ENCODE measurements at places on chromosomes 5 and 9.
A peak's percentile ranks its signal among the peaks of the same experiment; 100 is the strongest.

GRCh38 chr5:116035123-116035522 is 2.9 kb downstream of the ARL14EPL start:
- no peak for DNase-seq

DNA sequence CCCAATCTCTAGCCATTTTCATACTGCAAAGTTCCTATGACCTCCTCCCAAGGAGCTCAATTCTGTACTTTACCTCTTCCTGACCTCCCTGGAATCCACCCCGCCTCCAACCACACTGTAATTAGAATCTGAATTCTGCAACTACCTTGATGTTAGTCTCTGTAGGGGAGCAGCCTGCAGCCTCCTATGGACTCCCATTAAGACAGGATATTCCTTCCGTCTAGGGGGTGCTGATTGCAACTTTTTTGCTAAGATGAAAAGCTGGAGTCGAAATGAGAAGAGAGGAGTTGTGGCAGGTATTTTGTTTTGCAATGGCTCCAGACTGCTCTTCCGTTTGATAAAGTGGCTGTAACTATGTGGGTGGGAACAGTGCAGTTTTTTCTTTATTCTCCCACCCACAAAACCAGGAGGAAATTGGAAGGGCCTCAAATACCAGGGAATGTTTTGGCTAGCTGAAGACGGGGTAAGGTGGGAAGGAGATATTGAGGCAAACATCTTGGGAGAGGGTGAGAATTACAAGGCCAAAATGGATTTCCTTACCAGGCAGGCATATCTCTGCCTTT is 23.8 kb downstream of the ANXA2R start:
- no peak for DNase-seq

GRCh38 chr5:147639321-147639720 is 129.5 kb upstream of the DPYSL3 start:
- no peak for DNase-seq

DNA sequence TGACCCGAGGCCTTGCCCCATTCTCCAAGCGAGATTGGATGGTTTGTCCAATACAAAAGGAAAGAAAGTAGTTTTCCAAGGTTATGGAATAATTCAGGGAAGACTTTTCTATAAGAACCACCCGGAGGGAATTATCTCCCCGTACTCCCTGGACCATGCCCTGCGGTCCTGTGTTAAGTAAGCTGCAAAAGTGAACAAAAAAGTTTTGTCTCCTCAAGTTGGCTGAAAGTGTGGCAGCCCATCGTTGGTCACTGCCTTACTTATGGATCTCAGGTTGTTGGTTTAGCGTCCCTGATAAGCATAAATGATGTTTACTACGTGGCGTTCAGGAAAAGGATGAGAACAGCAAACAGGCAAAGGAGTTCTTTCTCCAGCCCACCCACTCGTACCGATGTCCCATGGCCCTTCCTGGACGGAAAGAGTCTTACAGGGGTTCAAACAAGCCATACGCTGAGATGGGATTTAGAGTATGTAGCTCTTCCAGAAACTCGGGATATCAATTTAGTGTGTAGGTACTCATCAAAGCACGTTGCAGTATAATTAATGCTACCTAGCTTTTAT is 413 bp upstream of the AUH start:
- no peak for DNase-seq

- peak; percentile 91 for DNase-seq
These were observed 30.6 kb upstream of the IQGAP2 start for GRCh38 chr5:76372323-76373054.

DNA sequence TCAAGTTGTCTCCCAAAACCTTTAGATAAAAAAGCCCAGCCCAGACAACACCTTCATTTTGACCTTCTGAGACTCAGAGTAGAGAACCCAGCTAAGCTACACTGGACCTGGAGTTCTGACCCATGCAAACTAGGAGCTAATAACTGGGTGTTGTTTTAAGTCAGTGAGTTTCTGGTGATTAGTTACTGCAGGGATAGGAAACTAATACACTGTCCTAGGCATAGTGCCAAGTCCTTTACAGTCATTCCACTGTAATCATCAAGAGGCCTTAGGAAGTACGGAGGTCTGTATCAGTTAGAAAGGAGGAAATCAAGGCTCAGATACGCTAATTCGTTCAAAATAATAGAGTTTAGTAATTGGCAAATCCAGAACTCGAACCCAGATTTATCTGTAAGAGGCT is 197.9 kb downstream of the KCTD16 start:
- DNase-seq = peak; percentile 33

DNA sequence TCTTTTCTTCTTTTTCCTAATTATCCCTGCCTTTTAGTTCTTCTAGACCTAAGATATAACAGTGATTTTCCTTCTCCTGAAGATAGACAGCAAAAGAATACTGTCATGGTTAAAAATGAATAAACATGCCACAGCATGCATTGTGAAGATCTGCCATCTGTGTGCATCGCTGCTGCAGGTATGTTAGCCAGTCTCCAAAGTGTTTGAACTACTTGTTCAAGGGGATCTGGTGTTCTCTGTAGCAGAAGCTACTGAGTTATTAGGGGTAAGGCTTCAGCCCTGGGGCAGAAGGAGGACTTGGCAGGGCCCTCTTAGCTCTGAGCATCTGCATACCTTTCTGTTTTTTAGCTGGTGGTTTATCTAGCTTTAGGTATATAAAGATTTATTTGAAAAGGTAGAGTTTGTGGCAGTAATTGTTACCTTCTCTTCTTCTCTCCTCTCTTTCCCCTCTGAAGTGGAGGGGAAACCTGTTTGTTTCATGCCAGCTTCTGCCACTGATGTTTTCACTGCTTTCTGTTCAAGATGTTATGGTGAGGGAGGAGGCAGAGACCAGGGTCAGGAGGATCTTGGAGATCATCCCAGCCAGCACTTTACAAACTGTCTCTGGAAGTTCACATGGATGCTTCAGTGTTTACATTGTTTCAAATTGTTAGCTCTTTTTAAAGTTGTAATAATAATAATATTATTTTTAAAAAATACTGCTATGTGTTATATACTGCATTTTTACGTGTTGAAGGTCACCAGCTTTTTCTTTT is 25.2 kb downstream of the GALNT10 start:
- DNase-seq = no peak

DNA sequence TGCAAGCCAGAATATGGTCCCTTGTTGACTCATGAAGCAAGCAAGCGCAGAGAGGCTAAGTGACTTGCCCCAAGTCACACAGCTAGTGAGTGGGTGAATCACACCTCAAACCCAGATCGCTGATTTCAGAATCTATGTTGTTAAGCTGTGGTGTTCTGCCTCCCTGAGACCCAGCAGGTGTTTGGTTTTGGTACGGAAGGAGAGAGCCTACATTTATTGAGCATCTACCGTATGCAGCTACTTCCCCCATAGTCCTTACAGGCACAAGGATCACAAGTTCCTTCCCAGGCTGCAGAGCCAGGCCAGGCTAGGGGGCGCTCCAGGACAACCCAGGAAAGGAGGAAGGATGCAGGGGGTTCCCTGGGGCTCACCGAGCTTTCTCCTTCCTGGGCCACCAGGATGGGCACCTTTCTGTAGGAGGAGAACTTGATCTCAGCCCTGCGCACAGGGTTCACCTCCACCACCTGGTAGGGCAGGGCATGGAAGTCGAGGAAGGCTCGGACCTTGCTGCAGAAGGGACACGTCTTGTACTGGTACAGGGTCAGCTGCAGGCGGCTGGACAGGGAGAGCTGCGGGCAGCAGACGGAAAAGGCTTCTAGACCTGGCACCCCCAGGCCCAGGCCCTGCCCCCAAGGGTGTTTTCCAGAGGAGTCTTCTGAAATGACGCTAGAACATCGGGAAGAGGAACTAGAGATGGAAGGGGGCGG is 2.5 kb downstream of the PTGES2 start:
- peak; percentile 66 for DNase-seq

GRCh38 chr9:78685471-78685870 is 388.5 kb downstream of the PSAT1 start:
- no peak for DNase-seq

DNA sequence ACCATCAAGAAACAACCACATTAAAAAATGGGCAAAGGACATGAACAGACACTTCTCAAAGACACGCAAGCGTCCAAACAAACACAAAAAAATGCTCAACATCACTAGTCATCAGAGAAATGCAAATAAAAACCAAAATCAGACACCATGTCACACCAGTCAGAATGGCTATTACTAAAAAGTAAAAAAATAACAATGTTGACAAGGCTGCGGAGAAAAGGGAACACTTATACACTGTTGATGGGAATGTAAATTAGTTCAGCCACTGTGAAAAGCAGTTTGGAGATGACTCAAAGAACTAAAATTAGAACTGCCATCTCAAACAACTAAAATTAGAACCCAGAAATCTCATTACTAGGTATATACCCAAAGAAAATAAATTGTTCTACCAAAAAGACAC is 80.4 kb downstream of the CAAP1 start:
- DNase-seq = no peak
